ENCODE measurements at places on chromosomes 2 and 18.

GRCh38 chr2:239611222-239611795 is 210.5 kb upstream of the HDAC4 start:
- DNase-seq: no peak

- DNase-seq: no peak
Measured at GRCh38 chr2:202609381-202610145, 25.2 kb upstream of the FAM117B start.

DNA sequence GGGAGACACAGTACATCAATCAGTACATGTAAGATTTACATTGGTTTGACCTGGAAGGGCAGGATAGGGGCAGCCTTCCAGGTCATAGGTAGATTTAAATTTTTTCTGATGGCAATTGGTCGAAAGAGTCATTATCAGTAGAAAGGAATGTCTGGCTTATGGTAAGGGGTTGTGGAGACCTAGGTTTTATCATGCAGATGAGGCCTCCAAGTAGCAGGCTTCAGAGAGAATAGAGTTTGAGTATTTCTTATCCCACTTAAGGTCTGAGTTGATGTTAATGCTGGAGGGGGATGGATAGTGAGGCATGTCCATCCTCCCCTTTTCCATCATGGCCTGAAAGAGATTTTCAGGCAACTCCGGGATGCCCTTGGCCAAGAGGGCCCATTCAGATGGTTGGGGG is 60.7 kb downstream of the SPTBN1 start:
- DNase-seq: no peak

DNA sequence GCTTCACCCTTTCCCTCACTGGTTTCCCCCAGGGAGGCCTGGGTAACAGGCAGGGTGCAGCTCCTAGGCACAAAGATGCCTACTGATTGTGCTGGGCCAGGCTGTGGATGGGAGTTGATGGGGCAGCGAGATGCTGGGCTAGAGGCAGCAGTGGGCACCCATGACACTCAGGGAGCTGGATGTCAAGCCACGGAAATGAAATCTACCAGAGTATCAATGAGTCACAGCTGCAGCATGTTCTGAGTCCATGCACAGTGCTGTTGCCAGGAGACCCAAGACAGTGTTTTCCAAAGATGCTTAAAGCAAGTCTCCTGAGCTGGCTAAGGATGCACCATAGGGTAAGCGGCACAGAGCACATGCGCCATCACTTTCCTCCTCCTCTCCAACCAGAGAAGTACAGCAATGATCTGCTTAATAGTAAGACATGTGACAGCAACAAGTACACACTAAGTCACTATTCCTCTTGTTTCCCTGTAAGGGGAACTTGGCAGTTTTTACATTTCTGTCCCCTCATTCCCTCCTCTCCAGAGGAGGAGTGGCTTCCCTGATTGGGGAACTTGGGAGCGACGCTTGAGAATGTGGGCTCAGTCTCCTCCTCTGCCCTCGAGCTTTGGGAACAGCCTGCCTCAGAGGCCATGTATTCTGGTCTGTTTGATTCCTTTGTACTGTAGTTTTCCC is 57.2 kb downstream of the CDC42EP3 start:
- no peak for DNase-seq

DNA sequence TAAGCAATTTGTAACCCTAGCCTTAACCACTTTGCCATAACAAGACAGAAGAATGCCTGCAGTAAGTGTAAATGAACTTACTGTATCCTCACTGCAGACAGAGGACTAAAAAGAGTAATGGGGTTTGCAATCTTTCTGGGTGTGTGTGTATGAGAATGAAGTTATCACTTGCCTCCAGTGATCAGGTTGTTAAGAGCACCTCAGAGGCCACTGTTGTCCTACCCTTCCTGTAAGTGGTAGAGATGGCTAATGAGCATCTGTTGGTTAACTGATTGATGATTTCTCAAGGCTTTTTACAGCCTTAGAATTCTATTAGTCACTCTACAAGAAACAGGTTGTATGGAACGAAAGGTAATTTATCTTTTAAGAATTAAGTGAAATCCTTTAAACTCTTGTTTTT is 27.6 kb upstream of the GTF2A1L start:
- no peak for DNase-seq

GRCh38 chr2:40466935-40467572 is 15.2 kb upstream of the SLC8A1 start:
- no peak for DNase-seq

GRCh38 chr2:24220554-24221291 is 45.9 kb downstream of the FAM228A start:
- no peak for DNase-seq

DNA sequence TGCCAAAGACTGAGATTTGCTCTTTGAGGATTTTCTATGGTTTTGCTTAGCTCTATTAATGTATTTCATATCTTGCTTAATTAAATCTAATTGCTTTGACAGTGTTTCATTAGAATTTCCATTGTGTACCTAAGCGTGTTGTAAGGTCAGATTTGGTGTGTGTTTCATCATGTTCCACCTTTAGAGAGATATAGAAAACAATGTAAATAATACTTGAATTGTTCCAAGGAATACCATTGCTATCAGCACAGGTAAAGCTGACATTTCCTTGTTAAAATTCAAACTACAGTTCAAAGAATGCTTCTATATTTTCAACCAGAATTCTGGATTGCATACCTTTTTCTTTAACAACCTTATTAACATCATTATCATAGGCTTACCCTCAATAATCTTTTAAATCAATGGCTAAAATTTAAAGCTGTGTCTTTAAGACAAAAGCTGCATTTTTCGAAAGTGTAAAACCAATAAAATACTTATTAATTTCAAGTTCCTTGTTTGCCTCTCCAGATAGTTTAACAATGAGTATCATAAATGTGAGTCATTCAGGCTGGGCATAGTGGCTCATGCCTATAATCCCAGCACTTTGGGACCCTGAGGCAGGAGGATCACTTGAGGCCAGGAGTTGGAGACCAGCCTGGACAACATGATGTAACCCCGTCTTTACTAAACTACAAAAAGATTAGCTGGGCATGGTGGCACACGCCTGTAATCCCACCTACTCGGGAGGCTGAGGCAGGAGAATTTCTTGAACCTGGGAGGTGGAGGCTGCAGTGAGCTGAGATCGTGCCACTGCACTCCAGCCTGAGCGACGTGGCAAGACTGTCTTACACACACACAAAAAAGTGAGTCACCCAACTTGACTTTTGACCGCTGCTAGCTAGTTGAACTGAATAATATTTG is 188.0 kb upstream of the PKDCC start:
- DNase-seq: no peak

DNA sequence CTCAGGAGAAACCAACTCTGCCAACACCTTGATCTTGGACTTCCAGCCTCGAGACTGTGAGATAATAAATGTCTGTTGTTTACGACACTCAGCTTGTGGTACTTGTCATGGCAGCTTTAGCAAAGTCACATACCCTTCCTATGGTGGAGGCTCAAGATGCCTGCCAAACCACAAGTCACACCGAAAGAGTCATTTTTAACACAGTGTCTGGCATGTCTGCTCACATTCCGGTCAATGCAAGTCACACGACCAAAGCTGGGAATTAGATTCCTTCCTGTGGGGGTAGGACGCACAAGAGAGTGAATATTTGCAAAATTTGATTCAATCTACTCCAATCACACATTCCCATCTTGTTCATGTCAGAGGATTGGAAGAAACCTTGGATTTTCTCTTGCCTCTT is 24.6 kb downstream of the KCNE4 start:
- no peak for DNase-seq

- no peak for DNase-seq
Measured at GRCh38 chr2:160490733-160491685, 2.6 kb downstream of the RBMS1 start.

DNA sequence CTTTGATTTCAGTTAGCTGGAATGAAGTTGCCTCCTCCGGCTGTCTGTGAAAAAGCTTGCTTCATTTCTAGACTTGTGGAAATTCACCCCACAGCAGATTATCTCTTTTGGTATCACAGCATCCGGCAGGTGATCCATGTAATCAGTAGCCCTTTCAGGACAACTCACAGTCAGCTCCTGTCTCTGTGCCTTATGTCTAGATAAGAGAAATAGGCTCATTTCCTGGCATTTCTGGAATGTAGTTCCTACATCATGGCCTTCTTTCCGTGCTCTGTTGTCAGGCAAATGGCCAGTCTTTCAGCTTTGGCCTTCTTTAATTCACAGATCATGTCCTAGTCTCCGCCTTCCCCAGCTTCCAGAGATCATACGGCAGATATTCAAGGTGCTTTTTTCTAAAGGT is 455.4 kb downstream of the NUP35 start:
- DNase-seq: no peak

DNA sequence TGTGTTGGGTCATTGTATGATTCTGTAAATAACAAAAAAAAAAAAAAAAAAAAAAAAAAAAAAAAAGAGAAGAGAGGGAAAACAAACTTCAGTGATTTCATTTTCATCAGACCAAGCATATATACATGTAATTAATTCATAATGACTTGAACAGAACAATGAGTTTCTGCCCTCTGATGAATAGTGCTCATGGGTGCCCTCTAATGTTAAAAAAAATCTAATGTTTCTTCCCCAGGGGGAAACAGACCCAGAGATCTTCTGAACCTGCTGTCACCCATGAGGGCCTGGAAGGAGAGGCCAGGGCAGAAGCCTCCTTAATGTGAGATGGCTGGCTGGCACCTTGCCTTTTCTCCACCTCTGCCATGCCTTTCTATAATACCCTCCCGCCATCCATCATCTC is 289.2 kb downstream of the ZNF521 start:
- DNase-seq: no peak

GRCh38 chr2:69538872-69539548 is 101.8 kb upstream of the NFU1 start:
- no peak for DNase-seq

DNA sequence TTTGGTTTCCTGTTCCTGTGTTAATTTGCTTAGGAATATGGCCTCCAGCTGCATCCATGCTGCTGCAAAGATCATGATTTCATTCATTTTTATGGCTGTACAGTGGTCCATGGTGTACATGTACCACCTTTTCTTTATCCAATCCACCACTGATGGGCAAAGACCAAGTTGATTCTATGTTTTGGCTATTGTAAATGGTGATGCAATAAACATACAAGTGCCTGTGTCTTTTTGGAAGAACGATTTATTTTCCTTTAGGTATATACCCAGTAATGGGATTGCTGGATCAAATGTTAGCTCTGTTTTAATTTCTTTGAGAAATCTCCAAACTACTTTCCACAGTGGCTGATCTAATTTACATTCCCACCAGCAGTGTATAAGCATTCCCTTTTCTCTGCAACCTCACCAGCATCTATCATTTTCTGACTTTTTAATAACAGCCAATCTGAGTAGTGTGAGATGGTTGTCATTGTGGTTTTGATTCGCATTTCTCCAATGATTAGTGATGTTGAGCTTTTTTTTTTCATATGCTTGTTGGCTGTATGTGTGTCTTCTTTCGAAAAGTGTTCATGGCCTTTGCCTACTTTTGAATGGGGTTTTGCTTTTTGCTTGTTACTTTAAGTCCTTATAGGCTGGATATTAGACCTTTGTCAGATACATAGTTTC is 19.4 kb downstream of the EXOC6B start:
- DNase-seq: no peak

DNA sequence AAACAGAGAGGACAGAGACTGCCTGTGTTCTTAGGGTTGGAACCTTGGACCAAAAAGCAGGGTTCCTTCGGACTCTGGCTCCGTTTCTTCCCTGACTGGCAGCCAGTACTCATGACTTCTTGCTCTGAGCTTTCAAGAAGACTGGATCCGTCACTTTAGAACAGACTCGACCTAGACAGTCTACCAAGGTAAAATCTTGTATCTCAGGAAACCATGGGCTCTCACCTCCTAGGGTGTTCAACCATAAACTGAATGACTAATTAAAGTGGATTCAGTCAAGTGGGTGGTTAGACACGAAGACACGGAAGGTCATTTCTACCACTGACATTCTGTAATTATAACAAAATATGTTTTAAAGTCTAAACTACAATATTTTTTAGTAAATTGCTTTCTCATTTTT is 153.8 kb upstream of the SLC39A10 start:
- DNase-seq: no peak

GRCh38 chr2:19649142-19649541 is 252.6 kb downstream of the TTC32 start:
- DNase-seq: no peak

DNA sequence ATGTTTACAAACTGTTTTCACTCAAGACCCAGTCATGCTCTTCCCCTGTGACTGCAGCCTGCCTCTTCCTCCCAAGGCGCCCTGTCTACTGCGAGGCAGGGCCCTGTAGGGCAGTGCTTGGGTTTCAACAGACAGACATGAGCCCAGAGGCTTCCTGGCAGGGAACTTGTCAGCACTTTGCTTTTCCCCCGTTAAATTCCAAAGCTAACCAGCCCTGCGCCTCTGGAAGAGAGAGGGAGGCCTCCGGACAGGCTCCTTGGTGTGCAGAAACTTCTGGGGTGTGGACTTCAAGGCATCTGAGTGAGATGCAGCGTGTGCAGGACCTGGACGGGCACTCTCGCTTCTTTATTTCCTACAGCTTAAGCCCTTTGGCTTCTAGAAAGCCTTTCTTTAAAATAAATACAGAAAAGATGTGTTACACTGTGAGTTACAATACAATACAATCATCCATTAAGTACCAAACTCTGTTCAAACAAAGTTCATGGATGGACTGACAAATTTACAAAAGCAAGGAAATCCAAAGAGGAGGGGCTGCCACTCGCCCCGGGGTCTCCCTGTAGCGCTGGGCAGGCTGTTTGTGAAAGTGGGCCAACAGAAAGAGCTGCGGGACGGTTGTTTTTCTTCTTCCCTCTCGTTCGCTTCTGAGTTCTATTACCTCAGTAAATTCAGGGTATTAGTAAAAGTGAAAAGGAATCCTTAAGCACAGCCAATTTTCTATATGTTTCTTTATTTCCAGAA is 8.8 kb upstream of the ZNF516 start:
- DNase-seq: no peak

- DNase-seq: no peak
Measured at GRCh38 chr2:232038251-232038880, 76.9 kb downstream of the DIS3L2 start.

DNA sequence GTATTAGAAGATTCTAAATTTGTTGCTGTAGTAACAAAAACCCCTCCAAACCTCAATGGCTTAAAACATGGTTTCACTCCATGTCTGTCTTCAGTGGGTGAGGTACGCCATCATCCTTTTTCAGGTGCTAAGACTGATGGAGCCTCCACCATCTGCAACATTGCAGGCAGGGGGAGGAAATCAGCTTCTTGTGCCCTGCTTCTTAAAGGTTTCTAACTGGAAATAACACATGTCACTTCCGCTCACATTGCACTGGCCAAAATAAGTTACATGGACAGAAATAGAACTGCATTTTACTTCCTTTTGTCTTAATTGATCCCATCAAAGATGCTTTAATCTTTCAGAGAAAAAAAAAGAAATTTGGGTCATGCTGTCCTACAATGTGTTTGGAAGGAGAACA is 94.1 kb downstream of the GALNT3 start:
- no peak for DNase-seq

GRCh38 chr2:105804266-105804665 is 59.6 kb downstream of the NCK2 start:
- DNase-seq: no peak

DNA sequence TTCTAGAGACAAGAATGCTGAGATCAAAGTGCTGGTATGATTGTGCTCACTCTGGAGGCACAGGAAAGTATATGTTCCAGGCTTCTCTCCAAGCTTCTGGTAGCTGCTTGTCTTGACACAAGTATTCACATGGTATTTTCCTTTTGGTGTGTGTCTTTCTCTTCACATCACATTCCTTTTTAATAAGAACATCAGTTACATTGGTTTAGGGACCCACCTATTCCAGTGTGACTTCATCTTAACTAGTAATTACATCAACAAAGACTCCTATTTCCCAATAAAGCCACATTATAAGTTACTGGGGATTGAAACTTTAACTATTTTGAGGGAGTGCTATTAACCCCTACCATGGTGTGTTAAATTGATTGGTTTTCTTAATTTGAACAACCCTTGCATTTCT is 119.1 kb downstream of the FSIP2 start:
- no peak for DNase-seq

Data from stimulated activated CD4-positive, alpha-beta T cell treated with anti-CD3 and anti-CD28 coated beads, Interleukin-15, amount 100 ng/mL, for 48 hours (primary cell).